ENCODE measurements at places on chromosomes 12 and 14.

DNA sequence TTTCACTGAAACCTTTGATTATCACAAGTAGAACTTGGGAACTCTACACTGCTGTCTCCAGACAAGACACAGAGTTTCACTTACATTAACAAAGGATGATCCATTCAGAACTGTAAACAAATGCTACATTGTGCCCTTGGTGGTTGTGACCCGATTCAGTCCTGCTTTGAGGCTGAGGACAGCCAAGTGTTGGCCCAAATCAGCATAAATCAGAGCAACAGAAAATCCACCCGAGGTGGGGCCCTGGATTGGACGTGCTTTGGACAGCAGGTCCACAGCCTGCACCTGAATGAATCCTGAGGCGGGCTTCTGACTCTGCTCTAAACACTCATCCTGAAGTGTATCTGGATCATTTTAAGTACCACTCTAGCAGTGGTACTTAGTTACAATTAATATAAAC lies 68.8 kb downstream of the PPP2R5C start:
- DNase-seq, result no peak

- peak; percentile 73 for DNase-seq
Measured at GRCh38 chr14:99574099-99574880, 29.7 kb downstream of the CCDC85C start.

- peak; percentile 39 for DNase-seq
Measured at GRCh38 chr12:18345021-18345735, 83.9 kb downstream of the PIK3C2G start.

- no peak for DNase-seq
Measured at GRCh38 chr14:37994846-37995372, 212.8 kb upstream of the SSTR1 start.

DNA sequence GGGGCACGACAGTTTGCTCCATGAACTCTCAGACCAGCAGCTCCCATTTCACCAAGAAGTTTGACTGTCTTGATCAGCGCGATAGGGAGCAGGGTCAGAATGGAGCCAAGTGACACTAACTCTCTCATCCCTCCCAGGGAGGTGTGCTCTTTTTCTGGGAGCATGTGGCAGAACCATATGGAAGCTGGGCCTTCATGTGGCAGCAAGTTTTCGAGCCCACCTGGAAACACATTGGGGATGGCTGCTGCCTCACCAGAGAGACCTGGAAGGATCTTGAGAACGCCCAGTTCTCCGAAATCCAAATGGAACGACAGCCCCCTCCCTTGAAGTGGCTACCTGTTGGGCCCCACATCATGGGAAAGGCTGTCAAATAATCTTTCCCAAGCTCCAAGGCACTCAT lies 24.0 kb downstream of the ITGA7 start:
- DNase-seq, result no peak

DNA sequence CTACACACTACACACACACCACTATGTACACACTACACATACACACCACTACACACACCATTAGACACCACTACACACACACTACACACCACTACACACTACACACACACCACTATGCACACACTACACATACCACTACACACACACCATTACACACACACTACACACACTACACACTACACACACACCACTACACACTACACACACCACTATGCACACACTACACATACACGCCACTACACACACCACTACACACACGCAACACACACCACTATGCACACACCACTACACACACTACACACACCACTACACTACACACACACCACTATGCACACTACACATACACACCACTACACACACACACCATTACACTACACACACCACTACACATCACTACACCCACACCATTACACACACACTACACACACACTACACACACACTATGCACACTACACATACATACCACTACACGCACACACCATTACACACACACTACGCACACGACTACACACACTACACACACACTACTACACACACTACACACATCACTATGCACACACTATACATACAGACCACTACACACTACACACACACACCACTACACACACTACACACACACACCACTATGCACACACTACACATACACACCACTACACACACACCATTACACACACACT lies 13.6 kb downstream of the NOC4L start:
- no peak for DNase-seq

GRCh38 chr12:66196806-66197205 lies 7.8 kb downstream of the IRAK3 start:
- no peak for DNase-seq

DNA sequence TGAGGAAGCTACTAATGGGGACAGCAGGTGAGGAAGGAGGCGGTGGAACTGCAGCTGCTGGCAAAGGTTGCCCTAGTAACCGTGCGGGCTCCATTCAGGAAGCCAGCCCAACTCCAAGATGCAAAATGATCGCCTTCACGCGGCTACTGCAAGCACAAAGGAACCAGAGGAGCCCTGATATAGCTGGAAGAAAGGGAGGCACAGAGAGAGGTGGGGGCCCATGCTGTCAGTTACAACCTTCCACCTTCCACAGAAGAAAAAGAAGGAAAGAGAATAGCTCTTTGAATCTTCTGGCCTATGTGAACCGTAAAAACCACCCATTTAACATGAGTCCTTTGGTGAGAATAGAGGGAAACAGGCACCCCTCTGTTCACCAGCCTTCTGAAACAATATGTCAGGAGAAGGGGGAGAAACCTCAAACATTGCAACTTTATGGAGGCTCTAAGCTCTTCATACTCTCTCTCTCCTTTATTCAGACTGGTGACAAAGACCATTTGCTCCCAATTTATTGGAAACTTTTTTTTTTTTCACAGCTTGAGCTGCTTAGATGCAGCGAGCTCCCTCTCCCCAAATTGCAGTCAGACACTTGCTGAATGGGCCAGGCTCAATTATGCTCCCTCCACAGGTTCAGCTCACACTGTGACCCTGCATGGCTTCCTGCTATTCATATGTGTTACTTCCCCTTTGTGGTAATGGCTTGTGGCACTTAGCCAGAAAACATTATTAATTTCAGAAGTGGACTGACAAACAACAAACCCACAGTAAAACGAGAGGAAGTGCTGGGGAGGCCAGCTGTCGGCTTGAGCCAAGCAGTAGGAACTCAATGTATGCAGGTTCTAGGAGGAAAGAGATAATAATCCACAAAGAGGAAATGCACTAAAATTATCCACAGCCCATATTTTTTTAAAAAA lies 6.2 kb downstream of the DUSP6 start:
- DNase-seq, result peak; percentile 56

Measured in NCI-H446 (cell line).